ENCODE measurements at places on chromosomes 7 and 10. TPM values are rescaled to one million over a fixed set of nuclear protein-coding genes. Genes with fewer than 3 reads are reported as not detected.

GRCh38 chr7:39560408-39560807, 5.8 kb upstream of the YAE1 start:
- DNase-seq, result no peak
- no peaks in the 10 kb centered on the region for H3K27me3 ChIP-seq
- no peak overlapping the region for H3K4me3 ChIP-seq
- no peak overlapping the region for H3K27ac ChIP-seq
- H3K36me3 ChIP-seq, result no peaks in the 10 kb centered on the region
- H3K4me1 ChIP-seq, result no peaks in the 10 kb centered on the region

DNA sequence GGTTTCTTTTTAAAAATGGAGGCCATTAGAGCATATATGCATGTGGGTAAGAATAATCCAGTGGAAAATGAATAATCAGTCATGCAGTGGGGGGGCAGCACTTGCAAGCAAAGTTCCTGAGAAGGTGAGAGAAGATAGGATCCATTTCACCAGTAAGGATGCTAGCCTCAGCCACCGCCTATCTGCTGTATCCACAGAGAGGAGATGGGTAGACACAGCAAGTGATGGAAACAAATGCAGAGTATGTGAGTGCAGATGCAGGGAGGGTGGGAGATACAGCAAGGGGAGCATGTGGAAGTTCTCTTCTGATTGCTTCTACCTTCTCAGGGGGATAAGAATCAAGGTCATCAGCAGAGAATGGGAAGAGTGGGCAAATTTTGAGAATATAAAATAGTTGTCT, 171.4 kb upstream of the PDE1C start:
- no peak overlapping the region for H3K27ac ChIP-seq
- H3K27me3 ChIP-seq, result no peaks in the 10 kb centered on the region
- H3K4me3 ChIP-seq, result no peak overlapping the region
- DNase-seq, result no peak
- H3K4me1 ChIP-seq, result no peaks in the 10 kb centered on the region

- no peak for DNase-seq
- H3K4me1 ChIP-seq, result peaks cover 5% of the 10 kb centered on the region
- H3K27me3 ChIP-seq, result peaks cover 13% of the 10 kb centered on the region
- no peaks in the 10 kb centered on the region for H3K36me3 ChIP-seq
- H3K27ac ChIP-seq, result no peak overlapping the region
These were observed 21.5 kb downstream of the POLL start for GRCh38 chr10:101566333-101567164.

- H3K27me3 ChIP-seq, result no peaks in the 10 kb centered on the region
- no peak overlapping the region for H3K4me3 ChIP-seq
- no peaks in the 10 kb centered on the region for H3K36me3 ChIP-seq
- H3K27ac ChIP-seq, result no peak overlapping the region
- H3K4me1 ChIP-seq, result no peaks in the 10 kb centered on the region
These were observed 139.4 kb downstream of the KCND2 start for GRCh38 chr7:120412139-120413050.

- DNase-seq, result no peak
- no peaks in the 10 kb centered on the region for H3K4me1 ChIP-seq
- no peaks in the 10 kb centered on the region for H3K36me3 ChIP-seq
- H3K27ac ChIP-seq, result no peak overlapping the region
- H3K4me3 ChIP-seq, result no peak overlapping the region
- no peaks in the 10 kb centered on the region for H3K27me3 ChIP-seq
These were observed 62.6 kb downstream of the ADK start for GRCh38 chr10:74213571-74214162.

DNA sequence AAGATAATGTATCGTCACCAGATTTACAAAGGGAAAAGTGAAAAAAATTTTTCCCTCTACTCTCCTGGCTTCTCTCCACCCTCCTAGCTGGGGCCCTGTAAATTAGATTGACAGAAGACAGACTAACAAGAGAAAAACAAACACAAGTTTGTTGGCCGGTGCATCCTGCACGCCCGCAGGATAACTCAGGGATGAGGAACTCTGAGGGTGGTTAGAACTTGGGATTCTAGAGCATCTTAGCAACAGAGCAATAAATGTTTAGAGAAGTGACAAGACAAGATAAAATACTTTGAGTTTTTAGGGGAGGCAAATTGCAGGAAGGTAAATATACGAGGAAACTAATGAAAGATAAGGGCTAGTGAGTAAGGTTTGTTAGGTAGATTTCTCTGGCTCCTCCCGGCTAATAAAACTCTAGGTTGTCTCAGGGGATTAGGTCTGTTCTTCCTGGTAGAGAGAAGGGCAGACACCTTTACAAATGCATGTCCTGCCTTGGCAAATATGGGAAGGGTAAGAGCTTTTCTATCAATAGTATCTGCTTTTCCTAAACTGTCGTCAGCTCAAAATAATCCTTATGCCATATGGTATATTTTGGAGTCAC, 4.3 kb upstream of the UCN3 start:
- DNase-seq, result no peak
- H3K27ac ChIP-seq, result no peak overlapping the region
- no peaks in the 10 kb centered on the region for H3K27me3 ChIP-seq
- no peak overlapping the region for H3K4me3 ChIP-seq
- no peaks in the 10 kb centered on the region for H3K36me3 ChIP-seq
- H3K4me1 ChIP-seq, result no peaks in the 10 kb centered on the region

DNA sequence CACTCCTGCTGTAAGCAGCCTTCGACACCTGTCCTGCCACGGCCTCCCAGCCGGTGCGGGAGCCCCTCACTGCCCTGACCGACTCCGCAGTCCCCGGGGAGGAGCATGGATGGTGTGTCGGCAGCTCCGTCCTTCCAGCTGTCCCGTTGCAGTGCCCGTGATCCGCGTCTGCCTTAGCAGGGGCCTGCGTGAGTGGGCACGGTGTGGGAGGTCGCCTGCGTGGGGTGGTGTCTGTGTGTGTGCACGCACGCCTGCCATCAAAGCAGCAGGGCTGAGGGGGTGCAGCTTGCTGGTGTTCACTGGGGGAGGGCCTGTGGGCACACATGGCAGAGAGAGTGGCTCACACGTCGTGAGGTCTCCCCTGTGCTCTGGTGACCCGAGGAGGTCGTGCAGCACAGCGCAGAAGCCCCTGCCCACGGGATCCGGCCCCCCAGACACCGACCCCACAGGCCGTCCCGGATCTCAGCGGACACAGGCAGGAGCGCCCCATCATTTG, 10.3 kb downstream of the MAFK start:
- H3K4me1 ChIP-seq, result no peaks in the 10 kb centered on the region
- H3K36me3 ChIP-seq, result peaks cover 10% of the 10 kb centered on the region
- no peak overlapping the region for H3K27ac ChIP-seq
- no peaks in the 10 kb centered on the region for H3K27me3 ChIP-seq

- H3K27ac ChIP-seq, result no peak overlapping the region
- H3K4me3 ChIP-seq, result no peak overlapping the region
- no peak for DNase-seq
- peaks cover 8% of the 10 kb centered on the region for H3K36me3 ChIP-seq
- H3K4me1 ChIP-seq, result peaks cover 4% of the 10 kb centered on the region
- H3K27me3 ChIP-seq, result no peaks in the 10 kb centered on the region
These were observed 121.6 kb upstream of the KAT6B start for GRCh38 chr10:74704629-74705357.

DNA sequence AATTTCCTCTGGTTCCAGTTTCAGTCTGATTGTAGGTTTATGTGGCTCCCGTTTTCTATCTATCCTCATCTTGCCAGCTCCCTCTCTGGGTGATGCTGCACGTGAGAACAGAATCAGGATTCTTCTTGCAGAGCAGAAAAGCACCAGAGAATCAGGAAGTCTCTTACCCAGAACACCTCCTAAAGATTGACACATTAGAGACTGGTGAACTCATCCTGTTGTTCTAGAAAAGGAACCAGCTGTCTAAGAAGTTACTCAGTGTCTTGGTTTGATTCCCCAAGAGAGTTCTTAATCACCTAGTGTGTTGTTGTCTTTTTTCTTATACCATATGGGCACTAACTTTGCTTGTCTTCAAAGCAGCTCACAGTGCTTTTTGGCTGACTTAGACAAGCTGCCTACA, 152.4 kb downstream of the DGKI start:
- no peaks in the 10 kb centered on the region for H3K36me3 ChIP-seq
- no peaks in the 10 kb centered on the region for H3K4me1 ChIP-seq
- H3K4me3 ChIP-seq, result no peak overlapping the region
- no peaks in the 10 kb centered on the region for H3K27me3 ChIP-seq

GRCh38 chr7:12727455-12728191, 40.2 kb downstream of the ARL4A start:
- no peak overlapping the region for H3K27ac ChIP-seq
- H3K4me1 ChIP-seq, result no peaks in the 10 kb centered on the region
- H3K27me3 ChIP-seq, result no peaks in the 10 kb centered on the region
- H3K36me3 ChIP-seq, result no peaks in the 10 kb centered on the region

GRCh38 chr7:33185786-33186185, 56.4 kb downstream of the BBS9 start:
- no peaks in the 10 kb centered on the region for H3K36me3 ChIP-seq
- no peaks in the 10 kb centered on the region for H3K27me3 ChIP-seq
- no peak overlapping the region for H3K27ac ChIP-seq
- DNase-seq, result no peak
- no peaks in the 10 kb centered on the region for H3K4me1 ChIP-seq
- no peak overlapping the region for H3K4me3 ChIP-seq

DNA sequence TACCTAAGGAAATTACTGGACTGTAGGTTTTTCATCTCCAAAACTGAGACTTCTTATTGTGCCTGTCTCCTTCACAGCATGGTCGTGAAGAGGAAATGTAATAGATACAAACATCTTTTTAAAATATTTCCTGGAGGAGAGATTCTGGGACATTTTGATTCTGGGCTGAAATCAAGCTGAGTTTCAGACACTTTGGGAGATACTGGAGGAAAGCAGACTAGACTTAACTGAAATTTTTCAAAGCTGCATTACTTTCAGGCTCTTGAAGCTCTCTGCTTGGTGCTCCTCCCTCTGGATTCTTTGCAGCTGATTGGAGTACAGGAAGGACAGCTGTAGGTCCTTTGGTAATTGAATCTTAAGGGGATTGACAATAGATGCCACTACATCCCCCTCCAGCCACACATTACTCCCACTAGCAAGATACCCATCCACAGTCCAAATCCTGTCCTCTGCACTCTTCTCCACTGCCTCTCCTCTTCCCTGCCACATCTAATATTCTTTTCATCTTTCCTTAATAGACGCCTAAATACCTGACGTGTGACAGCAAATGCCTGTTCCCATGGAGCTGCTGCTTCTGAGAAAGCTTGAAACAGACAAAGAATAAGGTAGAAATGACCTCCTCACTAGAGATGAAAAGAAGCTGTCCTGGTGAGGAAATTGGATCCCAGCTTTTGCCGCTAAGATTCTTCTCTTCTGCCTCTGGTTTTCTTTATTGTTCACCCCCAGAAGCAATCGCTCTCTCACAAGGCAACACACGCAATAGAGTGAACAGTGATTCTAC, 111.5 kb upstream of the PHYHIPL start:
- DNase-seq, result no peak
- no peak overlapping the region for H3K27ac ChIP-seq
- no peaks in the 10 kb centered on the region for H3K36me3 ChIP-seq
- H3K4me3 ChIP-seq, result no peak overlapping the region
- H3K4me1 ChIP-seq, result no peaks in the 10 kb centered on the region

DNA sequence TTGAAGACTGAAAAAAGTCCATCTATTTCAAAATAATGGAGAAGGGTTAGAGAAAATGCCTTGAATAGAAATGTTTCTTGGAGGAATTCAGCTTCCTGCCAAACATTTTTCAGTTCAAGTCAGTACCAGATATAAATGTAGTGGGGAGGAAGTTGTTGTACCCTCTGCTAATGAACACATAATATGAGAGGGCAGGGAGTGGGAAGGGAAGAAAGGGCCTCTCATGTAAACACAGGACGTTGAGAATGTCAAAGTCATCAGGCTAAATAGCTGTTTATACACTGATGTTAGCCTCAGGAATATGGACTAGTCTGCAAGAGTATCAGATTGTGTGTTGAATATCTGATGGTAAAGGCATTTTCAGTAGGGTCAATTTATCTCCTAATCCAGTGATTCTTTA, 37.0 kb downstream of the GPR37 start:
- H3K36me3 ChIP-seq, result no peaks in the 10 kb centered on the region
- DNase-seq, result no peak
- no peak overlapping the region for H3K4me3 ChIP-seq
- no peaks in the 10 kb centered on the region for H3K4me1 ChIP-seq
- no peaks in the 10 kb centered on the region for H3K27me3 ChIP-seq
- no peak overlapping the region for H3K27ac ChIP-seq

DNA sequence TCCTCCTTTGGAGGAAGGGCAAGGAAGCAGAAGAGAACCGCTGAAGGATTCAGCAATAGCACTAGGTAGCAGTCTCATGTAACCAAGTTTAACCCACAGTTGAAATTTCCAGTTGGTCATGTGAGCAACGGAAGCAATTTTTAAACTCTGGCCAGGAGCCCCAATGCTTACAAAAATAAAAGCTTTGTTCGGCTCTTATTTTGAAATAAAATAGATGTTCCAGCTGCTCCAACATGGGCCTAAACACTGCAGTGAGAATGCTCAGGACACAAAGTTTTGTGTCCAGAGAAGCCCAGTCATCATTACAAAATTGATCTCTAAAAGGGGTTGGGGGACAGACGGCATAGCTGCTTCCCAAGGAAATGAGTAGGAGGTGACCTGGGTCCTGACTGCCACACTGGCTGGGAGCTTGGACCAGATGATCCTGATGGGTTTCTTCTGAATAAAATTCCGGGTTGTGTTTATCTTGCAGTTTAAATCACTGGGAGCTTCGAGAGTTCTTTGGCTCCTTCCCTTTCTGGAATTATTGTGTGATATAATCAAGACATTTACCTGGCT, 452 bp upstream of the TMEM140 start:
- H3K27me3 ChIP-seq, result no peaks in the 10 kb centered on the region
- DNase-seq, result no peak
- no peaks in the 10 kb centered on the region for H3K36me3 ChIP-seq
- peaks cover 33% of the 10 kb centered on the region for H3K4me1 ChIP-seq

ACHE gene
- total RNA-seq, result 1.1 TPM

MMD2 gene
- total RNA-seq, result not detected

FOXI2 gene
- total RNA-seq, result not detected

RBM20 gene
- 0.06 TPM for total RNA-seq

PRLHR gene
- not detected for total RNA-seq

WDR86 gene
- total RNA-seq, result not detected

AKR1C1 gene
- 397 TPM for total RNA-seq

PRXL2A gene
- total RNA-seq, result 79.4 TPM

SFRP4 gene
- 0.46 TPM for total RNA-seq

KLLN gene
- total RNA-seq, result 0.32 TPM

PARD3 gene
- total RNA-seq, result 19.1 TPM

VSIR gene
- total RNA-seq, result 6.1 TPM

FAM25C gene
- total RNA-seq, result not detected

JCAD gene
- total RNA-seq, result 1.4 TPM
